ENCODE measurements at places on chromosomes 5 and 9. TPM values are rescaled to one million over a fixed set of nuclear protein-coding genes. Genes with fewer than 3 reads are reported as not detected.

- peaks cover 2% of the 10 kb centered on the region for H3K36me3 ChIP-seq
- peaks cover 4% of the 10 kb centered on the region for H3K4me1 ChIP-seq
- no peak overlapping the region for H3K27ac ChIP-seq
- no peak for DNase-seq
- H3K27me3 ChIP-seq = peaks cover 24% of the 10 kb centered on the region
Observed at GRCh38 chr5:548256-548655, 24.0 kb upstream of the SLC9A3 start.

DNA sequence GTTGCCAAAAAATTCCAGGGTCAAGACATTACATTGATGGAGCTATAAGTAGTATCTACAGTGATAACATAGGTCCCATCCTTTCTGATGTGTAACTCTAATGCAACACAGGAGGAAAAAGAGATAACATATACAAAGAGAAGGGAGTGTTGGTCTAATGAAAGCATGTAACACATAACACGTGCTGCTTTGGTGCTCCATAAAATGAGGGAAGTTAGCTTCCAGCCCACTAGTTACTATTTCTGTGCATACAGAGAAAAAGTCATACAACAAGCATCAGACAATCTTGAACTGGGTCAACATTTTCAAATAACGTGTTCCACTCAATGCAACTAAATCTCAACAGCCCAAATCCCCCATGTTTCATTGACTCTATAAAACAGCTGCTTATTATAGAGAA, 11.7 kb downstream of the MLLT3 start:
- no peak for DNase-seq
- peaks cover 37% of the 10 kb centered on the region for H3K4me1 ChIP-seq
- no peaks in the 10 kb centered on the region for H3K27me3 ChIP-seq
- no peak overlapping the region for H3K27ac ChIP-seq

DNA sequence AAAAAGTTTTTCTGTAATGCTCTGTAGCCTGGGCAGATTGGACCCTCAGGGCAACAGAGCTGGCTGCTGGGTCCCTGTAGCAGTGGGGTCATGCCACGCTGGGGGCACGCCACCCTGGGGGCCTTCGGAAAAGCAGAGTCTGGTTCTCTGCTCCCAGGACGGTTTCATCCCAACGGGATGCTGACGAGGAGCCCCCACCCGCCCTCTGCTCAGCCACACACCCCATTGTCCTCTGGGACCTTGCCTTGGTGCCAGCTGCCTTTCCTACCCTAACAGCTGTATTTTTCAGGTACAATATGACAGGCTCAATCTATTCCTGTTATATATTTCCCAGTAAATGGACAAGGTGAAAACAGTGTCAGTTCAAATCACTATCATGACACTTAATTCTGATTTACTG, 29.0 kb upstream of the MVB12B start:
- no peak overlapping the region for H3K4me3 ChIP-seq
- peaks cover 6% of the 10 kb centered on the region for H3K27me3 ChIP-seq
- DNase-seq = no peak
- H3K27ac ChIP-seq = no peak overlapping the region

DNA sequence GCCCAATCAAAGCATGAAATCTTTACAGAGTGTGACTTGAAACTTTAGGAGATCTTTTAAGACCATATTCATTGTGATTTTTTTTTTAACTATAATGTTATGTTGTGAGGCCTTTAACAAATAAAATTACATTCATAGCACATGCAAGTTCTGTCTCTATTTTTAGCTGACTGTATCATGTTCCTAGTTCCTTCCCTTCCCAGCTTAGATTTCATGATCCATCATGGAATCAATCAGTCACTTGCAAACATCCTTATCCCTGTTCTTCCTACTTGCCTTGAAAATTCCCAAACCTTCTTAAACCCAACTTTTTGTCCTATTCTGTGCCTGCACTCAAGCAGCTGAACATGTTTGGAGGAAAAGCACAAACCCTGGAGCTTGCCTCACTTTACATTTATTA, 141.8 kb downstream of the DMXL1 start:
- no peaks in the 10 kb centered on the region for H3K27me3 ChIP-seq
- peaks cover 3% of the 10 kb centered on the region for H3K36me3 ChIP-seq
- H3K4me1 ChIP-seq = peaks cover 11% of the 10 kb centered on the region
- no peak for DNase-seq
- H3K4me3 ChIP-seq = no peak overlapping the region

The NUTM2G gene
- total RNA-seq = 0.15 TPM

The PCDHA9 gene
- 2.0 TPM for total RNA-seq
